GM10248 (cell line): ENCODE measurements at places on chromosomes 16 and 17.

GRCh38 chr17:69573396-69573795, 158.9 kb downstream of the MAP2K6 start:
- no peak for DNase-seq

DNA sequence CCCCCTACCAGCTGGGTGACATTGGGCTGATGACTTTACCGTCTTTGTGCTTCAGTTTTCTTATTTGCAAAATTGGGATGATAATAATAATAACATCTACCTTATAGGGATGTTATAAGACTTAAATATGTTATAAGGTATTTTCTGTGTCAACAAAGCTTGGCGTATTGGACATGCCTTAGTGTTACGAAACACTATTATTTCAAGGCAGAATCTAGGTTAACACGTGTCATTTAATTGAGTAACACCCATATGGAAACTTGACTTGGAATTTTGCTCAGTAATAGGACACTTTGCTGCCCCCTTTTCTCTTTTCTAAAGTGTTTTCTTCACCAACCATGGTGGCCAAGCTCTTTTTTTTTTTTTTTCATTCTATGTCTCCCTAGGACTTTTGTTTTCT, 294.2 kb upstream of the SALL1 start:
- DNase-seq = no peak

GRCh38 chr17:42493319-42493718, 34.6 kb downstream of the ATP6V0A1 start:
- no peak for DNase-seq

- no peak for DNase-seq
Measured at GRCh38 chr16:56263711-56264608, 72.7 kb downstream of the GNAO1 start.

DNA sequence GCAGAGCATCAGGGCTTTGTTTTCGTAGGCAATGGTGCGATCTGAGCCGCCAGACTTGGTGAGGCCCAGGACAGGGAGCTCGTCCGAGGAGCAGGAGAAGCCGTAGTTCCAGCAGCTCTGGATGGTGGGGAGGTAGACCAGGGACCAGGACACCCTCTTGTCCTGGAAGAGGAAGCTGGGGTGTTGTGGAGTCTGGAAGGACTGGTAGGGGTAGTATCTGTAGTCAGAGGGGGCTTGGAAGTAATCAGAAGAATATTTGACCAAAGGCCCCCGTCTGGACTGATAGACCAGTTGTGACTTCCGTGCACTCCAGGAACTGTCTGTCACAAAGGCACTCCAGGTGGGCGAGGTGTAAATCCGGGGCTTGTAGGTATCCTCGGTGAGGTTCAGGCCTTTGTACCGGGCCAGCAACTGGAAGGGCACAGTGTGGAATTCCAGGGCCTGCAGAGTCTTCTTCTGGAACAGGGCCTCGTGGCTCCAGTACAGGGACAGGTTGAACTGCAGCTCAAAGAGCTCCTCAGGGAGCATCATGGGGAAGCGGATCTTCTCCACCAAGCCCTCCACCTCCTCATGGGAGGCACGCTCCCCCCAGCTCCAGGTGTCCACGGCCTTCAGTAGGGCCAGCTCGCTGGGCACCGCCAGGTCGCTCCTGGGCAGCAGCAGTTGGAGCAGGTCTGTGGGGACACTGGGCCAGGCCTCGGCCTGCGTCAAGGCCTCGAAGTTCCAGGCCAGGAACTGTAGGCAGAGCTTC, 7.8 kb downstream of the LGALS3BP start:
- no peak for DNase-seq

DNA sequence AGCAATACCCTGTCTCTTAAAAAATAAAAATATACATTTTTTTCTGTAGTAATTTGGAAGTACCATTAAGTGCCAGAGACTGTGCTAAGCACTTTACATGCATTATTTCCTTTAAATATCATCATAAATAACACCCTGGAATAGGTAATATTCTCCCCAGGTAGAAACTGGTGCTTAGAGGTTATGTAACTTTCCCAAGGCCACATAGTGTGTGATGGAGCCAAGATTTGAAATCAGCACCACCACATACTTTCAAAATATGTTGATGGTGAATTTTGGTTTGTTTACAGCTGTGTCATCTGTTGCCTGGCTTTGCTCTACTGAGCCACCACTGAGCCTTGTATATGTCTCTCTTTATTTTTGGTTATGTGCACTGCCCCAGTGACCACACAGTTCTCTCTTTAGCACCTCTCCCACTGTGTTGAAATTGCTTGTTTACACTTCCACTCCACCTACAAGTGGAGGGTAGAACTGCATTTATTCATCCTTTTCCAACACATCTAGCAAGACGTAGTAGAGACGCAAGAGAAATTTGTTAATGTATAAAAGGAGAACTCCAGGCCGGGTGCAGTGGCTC, 19.0 kb upstream of the NBR1 start:
- no peak for DNase-seq

- DNase-seq = peak; percentile 82
Measured at GRCh38 chr16:88430524-88431446, 22.3 kb upstream of the ZFPM1 start.

DNA sequence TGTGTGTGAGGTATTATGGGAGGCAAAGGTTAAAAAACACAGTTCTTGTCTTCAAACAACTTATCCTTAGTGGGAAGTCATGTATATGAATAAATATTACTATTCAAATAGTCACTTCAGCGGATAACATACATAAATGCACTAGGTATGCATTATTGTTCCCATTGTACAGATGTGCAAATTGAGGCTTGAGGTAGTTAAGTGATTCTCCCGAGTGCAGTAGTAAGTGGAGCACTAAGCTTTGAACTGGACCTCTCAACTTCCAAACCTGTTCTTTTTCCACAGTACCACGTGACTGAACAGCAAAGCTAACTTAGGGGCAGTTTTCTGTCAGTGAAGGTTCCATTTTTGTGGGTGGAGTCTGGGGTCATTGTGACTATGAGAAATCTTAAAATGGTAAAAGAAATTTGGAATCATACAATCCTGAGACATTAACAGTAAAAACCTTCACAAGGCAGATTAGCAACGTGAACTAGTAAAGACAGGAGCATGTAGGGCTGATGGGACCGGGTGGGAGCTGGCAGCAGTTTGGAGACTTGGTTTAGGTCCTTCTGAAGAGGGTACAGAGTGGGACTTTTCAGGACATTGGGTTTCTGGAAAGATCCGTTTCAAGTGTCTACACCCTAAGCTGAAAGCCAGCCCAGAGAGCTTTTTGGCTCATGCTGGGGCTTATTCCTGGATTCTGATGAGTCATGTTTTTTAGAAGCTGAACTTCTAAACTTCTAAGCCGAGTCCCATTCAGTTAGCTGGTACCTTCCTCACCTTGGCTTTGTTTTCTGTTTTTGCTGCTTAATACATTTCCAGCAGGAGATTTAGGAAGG, 204.9 kb downstream of the PRKCA start:
- DNase-seq = no peak

DNA sequence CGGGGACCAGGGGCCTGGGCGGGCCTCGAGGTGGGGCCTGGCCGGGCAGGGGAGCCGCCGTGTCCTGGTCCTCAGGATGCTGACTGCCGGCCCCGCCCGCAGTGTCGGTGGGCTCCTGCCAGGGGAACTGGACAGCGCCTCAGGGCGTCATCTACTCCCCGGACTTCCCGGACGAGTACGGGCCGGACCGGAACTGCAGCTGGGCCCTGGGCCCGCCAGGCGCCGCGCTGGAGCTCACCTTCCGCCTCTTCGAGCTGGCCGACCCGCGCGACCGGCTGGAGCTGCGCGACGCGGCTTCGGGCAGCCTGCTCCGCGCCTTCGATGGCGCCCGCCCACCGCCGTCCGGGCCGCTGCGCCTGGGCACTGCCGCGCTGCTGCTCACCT, 2.3 kb upstream of the PAQR4 start:
- no peak for DNase-seq

GRCh38 chr17:44197980-44198720, 1.5 kb downstream of the ATXN7L3 start:
- peak; percentile 67 for DNase-seq
